ENCODE measurements at places on chromosomes 1 and 21. TPM values are rescaled to one million over a fixed set of nuclear protein-coding genes. Genes with fewer than 3 reads are reported as not detected.

The KCNJ9 gene
- total RNA-seq = 0.05 TPM

DNA sequence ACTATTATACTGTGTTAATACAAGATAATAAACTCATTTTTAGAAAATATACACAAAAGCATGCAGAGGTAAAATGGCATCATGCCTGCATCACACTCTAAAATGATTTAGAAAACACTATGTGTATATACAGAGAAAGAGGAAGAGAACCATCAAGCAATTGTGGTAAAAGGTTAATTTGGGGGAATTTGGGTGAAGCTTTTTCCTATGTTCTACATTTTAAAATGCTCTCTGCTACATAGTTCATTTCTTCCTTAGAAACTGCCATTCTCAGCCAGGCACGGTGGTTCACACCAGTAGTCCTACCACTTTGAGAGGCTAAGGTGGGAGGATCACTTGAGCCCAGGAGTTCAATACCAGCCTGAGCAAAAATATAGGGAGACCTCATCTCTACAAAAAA, 44.1 kb downstream of the GON4L start:
- H3K36me3 ChIP-seq = peaks cover 20% of the 10 kb centered on the region
- H3K27ac ChIP-seq = no peak overlapping the region
- DNase-seq = no peak
- H3K4me1 ChIP-seq = no peaks in the 10 kb centered on the region
- no peaks in the 10 kb centered on the region for H3K27me3 ChIP-seq

The VCAM1 gene
- total RNA-seq = 0.41 TPM

DNA sequence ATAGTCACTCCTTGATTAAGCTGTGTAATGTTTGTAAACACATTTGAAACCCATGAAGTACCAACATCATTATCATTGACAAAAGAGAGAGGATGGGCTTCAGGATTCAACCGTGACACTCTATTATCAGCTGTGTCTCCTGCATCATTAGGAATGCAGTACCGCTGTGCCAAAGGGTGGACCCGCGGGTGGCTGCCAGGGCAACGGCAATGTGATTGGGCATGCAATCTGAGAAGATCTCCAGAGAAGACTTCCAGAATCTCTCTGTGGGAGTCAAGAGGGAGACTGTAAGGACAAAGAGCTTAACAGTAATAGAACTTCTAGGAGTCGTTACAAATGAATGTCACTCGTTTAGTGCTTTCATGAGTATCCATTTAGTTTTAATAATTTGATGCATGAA, 97.9 kb downstream of the USH2A start:
- no peaks in the 10 kb centered on the region for H3K4me1 ChIP-seq
- H3K27ac ChIP-seq = no peak overlapping the region
- DNase-seq = no peak
- no peaks in the 10 kb centered on the region for H3K27me3 ChIP-seq
- no peaks in the 10 kb centered on the region for H3K36me3 ChIP-seq

GRCh38 chr1:16248603-16249516, 11.9 kb upstream of the CPLANE2 start:
- peaks cover 19% of the 10 kb centered on the region for H3K4me1 ChIP-seq
- H3K36me3 ChIP-seq = no peaks in the 10 kb centered on the region
- DNase-seq = no peak
- no peaks in the 10 kb centered on the region for H3K27me3 ChIP-seq
- peak overlapping the region; percentile 21 for H3K4me3 ChIP-seq
- peak overlapping the region; percentile 77 for H3K27ac ChIP-seq

DNA sequence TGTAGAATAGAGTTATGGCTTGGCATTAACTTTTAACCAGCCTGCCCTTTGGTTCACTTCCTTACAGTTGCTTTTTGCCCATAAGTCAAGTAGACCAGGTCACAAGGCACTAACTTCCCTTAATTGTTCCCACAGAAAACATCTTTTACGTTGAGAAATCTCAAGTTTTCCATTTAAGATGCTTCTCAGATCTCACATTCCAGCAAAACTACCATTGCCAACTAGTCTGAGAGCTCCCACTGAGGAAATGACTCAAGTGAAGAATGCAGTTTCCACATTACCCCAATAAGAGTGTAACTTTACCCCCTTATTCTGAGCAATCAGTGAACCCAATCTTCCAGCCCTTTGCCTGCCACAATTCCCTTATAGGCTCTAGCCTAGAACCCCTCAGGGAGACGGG, 502.2 kb upstream of the OLFM3 start:
- no peaks in the 10 kb centered on the region for H3K36me3 ChIP-seq
- DNase-seq = no peak
- H3K27ac ChIP-seq = no peak overlapping the region
- no peak overlapping the region for H3K4me3 ChIP-seq

DNA sequence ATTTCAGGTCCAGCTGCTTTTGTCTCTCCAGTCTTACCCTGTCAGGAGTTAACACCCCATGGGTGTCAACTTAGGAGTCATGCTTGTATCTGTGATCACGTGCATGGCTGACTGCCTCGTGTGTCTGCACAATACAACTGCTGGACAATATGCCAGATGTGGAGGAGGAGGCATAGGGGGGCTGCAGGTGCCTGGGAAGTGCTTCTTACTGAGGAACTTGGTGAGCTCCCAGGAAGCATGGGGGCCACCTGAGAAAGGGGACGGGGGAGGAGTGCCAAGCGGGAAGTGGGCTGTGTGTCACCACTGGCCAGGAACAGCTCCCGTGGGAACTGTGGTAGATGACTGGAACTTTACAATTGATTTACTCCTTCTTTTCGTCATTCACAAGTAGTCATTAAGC, 9.5 kb downstream of the RHEX start:
- peaks cover 1% of the 10 kb centered on the region for H3K36me3 ChIP-seq
- DNase-seq = no peak
- no peak overlapping the region for H3K27ac ChIP-seq
- no peak overlapping the region for H3K4me3 ChIP-seq
- peaks cover 18% of the 10 kb centered on the region for H3K27me3 ChIP-seq

The UBE4B gene
- 24.7 TPM for total RNA-seq

The RIMKLA gene
- 0.79 TPM for total RNA-seq

GRCh38 chr1:208600456-208601190, 356.4 kb upstream of the PLXNA2 start:
- H3K4me1 ChIP-seq = peaks cover 19% of the 10 kb centered on the region
- no peak for DNase-seq
- H3K27ac ChIP-seq = no peak overlapping the region
- no peak overlapping the region for H3K4me3 ChIP-seq
- no peaks in the 10 kb centered on the region for H3K36me3 ChIP-seq
- H3K27me3 ChIP-seq = peaks cover 32% of the 10 kb centered on the region

- H3K27me3 ChIP-seq = no peaks in the 10 kb centered on the region
- peaks cover 17% of the 10 kb centered on the region for H3K36me3 ChIP-seq
- H3K4me3 ChIP-seq = peak overlapping the region; percentile 75
- peaks cover 32% of the 10 kb centered on the region for H3K4me1 ChIP-seq
- peak overlapping the region; percentile 39 for H3K27ac ChIP-seq
- no peak for DNase-seq
Observed at GRCh38 chr1:77434967-77435366, 153.1 kb downstream of the AK5 start.

- H3K27me3 ChIP-seq = no peaks in the 10 kb centered on the region
- no peak for DNase-seq
- H3K36me3 ChIP-seq = no peaks in the 10 kb centered on the region
- no peak overlapping the region for H3K27ac ChIP-seq
- H3K4me1 ChIP-seq = no peaks in the 10 kb centered on the region
- no peak overlapping the region for H3K4me3 ChIP-seq
Observed at GRCh38 chr1:79726321-79726720, 719.8 kb upstream of the ADGRL4 start.

GRCh38 chr1:156845055-156845952, 13.6 kb downstream of the INSRR start:
- peak; percentile 51 for DNase-seq
- H3K36me3 ChIP-seq = no peaks in the 10 kb centered on the region
- peaks cover 39% of the 10 kb centered on the region for H3K4me1 ChIP-seq
- H3K27ac ChIP-seq = no peak overlapping the region

GRCh38 chr1:15573477-15573876, 11.4 kb downstream of the AGMAT start:
- no peaks in the 10 kb centered on the region for H3K27me3 ChIP-seq
- no peak overlapping the region for H3K4me3 ChIP-seq
- no peak for DNase-seq
- H3K36me3 ChIP-seq = peaks cover 5% of the 10 kb centered on the region
- H3K4me1 ChIP-seq = peaks cover 18% of the 10 kb centered on the region

DNA sequence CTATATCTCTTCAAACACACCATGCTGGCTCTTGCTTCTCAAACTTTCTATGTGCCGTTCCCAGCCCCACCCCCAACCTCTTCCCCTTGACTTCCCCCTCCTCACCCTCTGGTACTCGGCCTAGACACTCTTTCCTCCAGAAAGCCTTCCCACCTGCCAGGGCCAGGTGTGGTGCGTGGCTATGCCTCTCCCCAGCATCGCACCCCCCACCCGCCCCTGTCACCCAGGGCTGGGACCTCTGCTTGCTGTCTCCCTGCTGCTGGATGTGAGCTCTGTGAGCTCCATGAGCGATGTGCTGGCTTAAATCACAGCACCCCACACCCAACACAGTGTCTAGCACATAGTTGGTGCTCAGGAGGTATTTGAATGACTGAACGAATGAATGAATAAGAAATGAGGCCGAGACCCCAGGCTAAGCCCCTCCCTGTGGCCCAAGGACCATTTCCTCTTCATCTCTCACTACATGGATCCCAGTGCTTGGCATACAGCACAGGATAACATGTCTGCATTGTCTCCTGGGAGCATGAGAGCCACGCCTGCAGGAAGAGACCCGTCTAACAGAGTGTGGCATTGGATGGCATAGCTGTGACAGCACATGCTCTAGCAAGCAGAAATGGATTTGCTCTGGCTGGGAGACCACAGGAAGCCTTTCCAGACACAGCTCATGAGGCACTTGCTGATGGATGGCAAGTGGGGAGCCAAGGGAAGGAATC, 19.7 kb downstream of the TNNT2 start:
- no peaks in the 10 kb centered on the region for H3K27me3 ChIP-seq
- H3K27ac ChIP-seq = no peak overlapping the region
- H3K4me1 ChIP-seq = no peaks in the 10 kb centered on the region

DNA sequence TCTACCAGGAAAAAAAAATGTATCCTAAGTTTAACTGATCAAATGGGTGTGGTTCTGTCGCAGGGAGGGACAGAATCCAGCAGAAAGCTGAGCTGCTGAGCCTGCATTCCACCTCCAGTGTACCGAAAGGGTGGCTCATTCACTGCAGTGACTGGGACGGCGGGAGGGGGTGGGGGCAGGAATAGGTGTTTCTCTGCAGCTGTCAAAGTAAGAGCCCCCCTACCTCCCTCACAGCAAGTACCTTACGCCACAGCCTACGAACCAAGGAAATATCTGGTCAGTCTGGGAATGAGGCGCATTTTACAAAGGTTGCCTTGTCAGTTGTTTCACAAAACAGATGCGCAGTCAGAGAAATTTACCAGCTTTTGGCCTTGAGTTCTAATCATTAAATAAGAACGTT, 1.7 kb downstream of the S100B start:
- no peak overlapping the region for H3K27ac ChIP-seq
- H3K4me3 ChIP-seq = no peak overlapping the region
- peaks cover 29% of the 10 kb centered on the region for H3K4me1 ChIP-seq
- no peaks in the 10 kb centered on the region for H3K36me3 ChIP-seq

- H3K4me3 ChIP-seq = no peak overlapping the region
- H3K27me3 ChIP-seq = peaks cover 10% of the 10 kb centered on the region
- no peak overlapping the region for H3K27ac ChIP-seq
- H3K36me3 ChIP-seq = no peaks in the 10 kb centered on the region
Observed at GRCh38 chr1:51321924-51322280, 8.5 kb downstream of the TTC39A start.

DNA sequence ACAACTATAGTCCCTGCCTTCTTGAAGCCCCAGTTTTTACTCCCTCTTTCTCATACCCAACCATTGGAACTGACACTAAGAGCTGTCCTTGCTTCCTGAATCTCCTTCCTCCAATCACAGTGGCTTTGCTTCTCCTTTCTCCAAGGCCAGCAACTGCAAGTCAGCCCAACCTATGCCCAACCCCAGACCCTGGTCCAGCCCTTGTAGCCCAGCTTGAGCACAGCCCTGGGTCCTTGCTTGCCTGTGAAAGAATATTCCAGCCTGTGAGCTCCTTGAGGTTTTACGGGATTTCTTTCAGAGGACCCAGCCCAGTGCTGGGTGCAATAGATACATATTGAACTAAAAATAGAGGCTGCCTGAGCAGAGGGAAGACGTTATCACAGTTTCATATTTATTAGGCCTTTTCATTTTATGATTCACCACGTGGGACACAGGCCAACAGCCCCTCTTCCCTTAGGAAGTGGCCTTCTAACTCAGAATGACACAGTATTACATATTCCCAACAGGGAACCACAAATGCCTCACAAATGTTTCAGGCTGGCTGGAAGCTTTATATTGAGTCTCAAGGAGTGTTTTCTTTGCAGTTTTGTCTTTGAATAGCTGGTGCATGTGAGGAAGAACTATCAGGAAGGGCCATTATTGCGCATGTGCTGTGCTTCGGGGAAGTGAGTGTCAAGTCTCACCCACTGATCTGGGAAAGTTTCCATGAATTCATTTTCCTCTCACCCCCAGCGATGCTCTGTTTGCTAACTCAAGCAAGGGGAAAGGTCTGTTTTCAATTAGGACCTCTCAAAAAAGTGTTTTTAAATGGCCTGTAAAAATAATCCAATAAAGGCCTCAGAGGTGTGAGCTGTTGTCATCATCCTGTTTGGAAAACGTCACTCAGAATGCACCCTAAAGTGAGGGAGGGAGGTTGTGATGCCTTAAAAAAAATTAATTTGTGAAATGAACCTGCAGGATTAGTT, 92.3 kb upstream of the NFIA start:
- H3K4me1 ChIP-seq = no peaks in the 10 kb centered on the region
- H3K27ac ChIP-seq = no peak overlapping the region
- H3K27me3 ChIP-seq = peaks cover 14% of the 10 kb centered on the region
- H3K36me3 ChIP-seq = no peaks in the 10 kb centered on the region

- no peak overlapping the region for H3K4me3 ChIP-seq
- no peak overlapping the region for H3K27ac ChIP-seq
- H3K4me1 ChIP-seq = peaks cover 11% of the 10 kb centered on the region
- H3K27me3 ChIP-seq = no peaks in the 10 kb centered on the region
Observed at GRCh38 chr1:28663871-28664470, 4.6 kb upstream of the GMEB1 start.

DNA sequence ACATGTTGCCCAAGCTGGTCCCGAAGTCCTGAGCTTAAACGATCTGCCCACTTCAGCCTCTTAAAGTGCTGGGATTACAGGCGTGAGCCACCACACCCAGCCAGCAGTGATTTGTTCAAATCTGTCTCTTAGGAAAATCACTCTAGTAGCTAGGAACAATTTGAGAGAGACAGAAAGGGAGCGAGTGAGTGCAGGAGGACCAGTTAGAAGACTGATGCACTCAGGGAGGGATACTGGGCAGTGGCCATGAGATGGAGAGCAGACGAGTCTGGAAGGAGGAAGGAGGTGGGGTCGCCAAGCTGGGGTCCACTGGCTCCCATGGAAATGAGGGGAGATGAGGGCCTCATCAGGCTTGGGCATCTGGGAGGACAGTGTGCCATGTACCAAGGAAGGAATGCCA, 23.6 kb upstream of the SSBP3 start:
- H3K36me3 ChIP-seq = no peaks in the 10 kb centered on the region
- no peaks in the 10 kb centered on the region for H3K4me1 ChIP-seq
- H3K27me3 ChIP-seq = no peaks in the 10 kb centered on the region
- DNase-seq = no peak
- no peak overlapping the region for H3K4me3 ChIP-seq
- H3K27ac ChIP-seq = no peak overlapping the region

- no peaks in the 10 kb centered on the region for H3K36me3 ChIP-seq
- no peak overlapping the region for H3K27ac ChIP-seq
- H3K4me3 ChIP-seq = no peak overlapping the region
Observed at GRCh38 chr1:22814176-22815042, 103.8 kb downstream of the EPHB2 start.

GRCh38 chr1:85220756-85221201, 20.0 kb upstream of the SYDE2 start:
- no peak for DNase-seq
- H3K27ac ChIP-seq = no peak overlapping the region
- peaks cover 20% of the 10 kb centered on the region for H3K27me3 ChIP-seq
- no peaks in the 10 kb centered on the region for H3K4me1 ChIP-seq
- H3K36me3 ChIP-seq = no peaks in the 10 kb centered on the region

The RUNX1 gene
- 36.6 TPM for total RNA-seq

Measured in activated T-cell treated with anti-CD3 and anti-CD28 coated beads, Interleukin-2, amount 50 U/mL, for 72 hours (primary cell).